ENCODE measurements at places on chromosomes 12 and 14.

DNA sequence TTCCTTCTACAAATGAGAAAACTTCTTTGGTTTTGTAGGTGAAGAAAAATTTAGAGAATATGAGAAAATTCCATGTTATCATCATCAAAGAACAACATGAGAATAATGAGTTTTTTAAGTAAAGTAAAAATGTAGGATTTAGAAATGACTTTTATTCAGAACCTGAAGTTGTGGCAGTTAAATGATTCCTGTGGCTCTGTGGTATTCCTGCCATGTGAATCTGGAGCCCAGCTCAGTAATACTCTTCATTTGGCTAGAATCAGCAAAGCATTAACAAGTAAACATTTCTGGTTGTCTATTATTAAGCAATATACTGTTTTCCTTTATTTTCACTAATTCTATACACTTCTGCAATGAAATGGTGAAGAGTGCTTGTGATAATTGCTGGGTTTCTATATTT is 95.6 kb upstream of the E2F7 start:
- no peak for DNase-seq

DNA sequence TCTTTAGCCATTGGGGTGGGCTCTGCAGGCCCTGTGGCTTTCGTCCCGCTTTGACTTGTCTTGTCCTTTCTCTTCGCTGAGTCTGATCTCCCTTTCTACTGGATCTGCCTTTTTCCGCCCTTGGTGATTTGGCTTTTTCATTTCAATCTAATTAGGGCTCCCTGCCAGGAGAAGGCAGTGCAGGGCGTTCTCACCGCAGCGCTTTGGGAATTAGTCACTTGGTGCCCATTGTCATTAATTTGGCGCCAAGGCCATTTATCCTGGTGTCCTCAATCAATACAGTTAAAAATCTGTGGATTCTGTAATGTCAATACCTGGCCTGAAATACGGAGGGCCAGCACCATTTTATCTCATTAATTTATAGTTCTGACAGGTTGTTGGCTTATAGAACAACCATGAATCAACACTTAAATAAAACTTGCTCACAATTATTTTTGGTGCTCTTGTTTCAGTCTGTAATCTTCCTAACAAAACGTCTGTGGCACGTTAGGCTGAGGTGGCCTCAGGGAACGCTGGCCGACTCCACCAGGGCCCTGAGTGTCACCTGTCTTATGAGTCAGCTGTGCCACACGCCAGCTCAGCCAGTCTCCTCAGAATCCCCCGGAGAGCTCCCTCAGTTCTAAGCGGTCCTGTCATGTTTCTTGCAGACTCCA is 115.7 kb downstream of the BEGAIN start:
- no peak for DNase-seq

- DNase-seq: no peak
These were observed 63.1 kb upstream of the VASH1 start for GRCh38 chr14:76698191-76698590.

GRCh38 chr12:90836689-90837088 is 118.3 kb downstream of the CCER1 start:
- DNase-seq: no peak

- peak; percentile 93 for DNase-seq
These were observed 33.4 kb downstream of the VCPKMT start for GRCh38 chr14:50082784-50083466.

DNA sequence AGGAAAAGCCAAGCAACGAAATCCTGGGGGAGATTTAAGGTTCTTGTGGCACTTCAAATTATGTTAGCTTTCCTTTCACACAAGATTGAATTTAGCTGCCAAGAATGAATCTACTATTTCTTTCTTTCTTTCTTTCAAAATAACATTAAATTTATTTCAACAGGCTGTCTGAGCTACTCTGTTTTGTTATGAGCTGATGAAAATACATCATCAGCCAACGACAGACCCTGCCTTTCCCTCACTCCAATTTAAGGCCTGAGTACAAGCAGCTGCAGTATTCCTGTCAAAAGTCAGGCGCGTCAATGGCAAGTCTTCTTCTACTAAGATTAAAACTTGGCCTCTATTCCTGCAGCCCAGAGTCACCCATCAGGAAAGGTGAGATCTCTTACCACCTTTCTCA is 347.7 kb upstream of the FLRT2 start:
- DNase-seq: no peak

GRCh38 chr12:27550653-27550975 is 26.6 kb downstream of the PPFIBP1 start:
- DNase-seq: no peak

DNA sequence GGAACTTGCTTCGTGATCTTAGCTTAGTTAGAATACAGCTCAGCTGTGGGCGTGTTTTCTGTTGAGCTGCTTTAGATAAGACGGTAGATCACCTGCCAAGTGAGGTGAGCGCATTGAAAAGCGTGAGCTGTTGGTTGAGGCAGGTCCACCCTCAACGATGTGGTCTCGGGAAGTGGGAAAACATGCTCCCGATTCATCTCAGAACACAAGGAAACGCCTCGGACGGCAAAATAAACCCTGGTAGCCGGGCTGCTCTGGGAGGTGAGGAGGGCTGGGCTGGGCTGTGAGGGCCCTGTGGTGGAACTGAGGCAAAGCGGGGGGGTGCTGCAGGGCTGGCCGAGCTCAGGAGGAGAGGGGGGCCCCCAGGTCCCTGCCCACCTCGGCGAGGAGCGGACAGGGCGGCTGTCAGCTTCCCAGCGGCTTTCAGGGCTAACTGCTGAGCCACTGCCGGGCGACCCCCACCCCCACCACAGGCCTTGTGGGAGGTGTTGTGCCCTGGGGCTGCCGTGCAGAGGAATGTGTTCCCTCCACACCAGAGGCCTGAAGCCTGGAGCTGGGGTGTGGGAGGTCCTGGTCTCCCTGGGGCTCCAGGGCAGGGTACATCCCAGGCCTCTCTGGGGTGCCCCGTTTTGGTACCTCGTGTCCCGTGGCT is 30.7 kb downstream of the NOC4L start:
- DNase-seq: no peak

GRCh38 chr12:76688631-76689030 is 75.3 kb upstream of the ZDHHC17 start:
- no peak for DNase-seq

- DNase-seq: no peak
These were observed 60.4 kb upstream of the IFNG-AS1 start for GRCh38 chr12:67928621-67929383.

DNA sequence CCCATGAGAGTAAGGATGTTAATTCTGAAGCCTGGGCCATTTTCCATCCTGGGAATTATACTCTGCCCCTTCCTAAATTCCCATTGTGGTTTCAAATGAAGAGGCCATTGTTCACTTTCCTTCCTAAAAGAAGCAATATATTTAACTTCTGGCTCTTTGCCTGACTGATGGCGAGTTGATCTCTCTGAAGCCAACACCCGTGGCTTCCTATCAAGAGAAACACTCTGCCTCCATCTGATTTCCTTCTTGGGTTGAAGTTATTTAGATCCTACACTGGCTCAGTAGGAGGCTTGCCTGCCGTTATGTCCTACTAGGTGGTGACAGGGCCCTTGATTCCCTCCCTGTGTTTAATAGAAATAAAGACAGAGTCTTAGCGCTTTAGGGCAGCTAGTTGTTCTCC is 97.4 kb downstream of the PRKCH start:
- DNase-seq: no peak

GRCh38 chr12:52005218-52005902 is 1.4 kb upstream of the TAMALIN start:
- DNase-seq: no peak

DNA sequence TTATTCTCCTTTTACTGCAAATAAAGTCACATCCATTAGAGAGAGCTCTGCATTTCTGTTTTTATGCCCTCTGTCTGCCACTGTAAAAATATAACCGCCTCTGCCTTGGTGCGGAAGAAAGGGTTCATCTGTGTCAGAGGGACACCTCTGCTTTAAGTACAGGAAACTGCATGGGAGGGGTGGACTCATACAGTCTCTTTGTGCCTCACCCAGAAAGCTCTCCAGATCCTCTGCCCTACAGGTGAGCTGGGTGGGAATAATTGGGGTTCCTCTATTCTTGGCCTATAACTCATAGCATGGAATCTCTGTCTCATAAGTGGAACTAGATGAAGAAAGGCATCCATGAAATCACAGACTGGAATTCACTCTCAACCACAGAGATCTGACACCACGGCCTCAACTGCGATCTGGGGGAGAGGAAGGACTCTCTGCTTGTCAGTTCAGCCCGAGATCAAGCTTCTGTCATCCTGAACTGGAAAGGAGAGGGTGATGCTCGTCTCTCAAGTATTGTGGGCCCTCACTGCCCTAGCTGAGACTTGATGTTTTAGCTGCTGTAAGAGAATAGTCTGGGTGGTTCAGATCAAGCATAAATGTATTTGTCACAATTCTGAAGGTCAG is 702.3 kb downstream of the TMEM121 start:
- peak; percentile 48 for DNase-seq

DNA sequence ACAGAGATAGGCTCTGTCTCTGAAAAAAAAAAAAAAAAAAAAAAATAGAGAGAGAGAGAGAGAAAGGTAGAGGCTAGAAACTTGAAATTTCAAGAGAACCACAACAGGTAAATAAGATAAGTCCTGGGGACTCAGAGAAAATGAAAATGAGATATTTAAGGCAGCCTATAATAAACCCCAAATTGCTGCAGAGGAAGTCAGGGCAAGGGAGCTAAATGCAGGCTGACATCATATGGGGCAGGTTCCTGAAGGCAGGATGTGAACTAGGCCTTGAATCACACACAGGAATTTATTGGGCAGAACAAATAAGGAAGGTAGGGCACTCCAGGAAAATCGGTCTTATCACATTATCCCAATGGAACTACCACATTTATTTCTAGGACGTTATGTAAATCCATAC is 54.9 kb upstream of the NUDT4 start:
- no peak for DNase-seq

- DNase-seq: no peak
These were observed 2.1 kb downstream of the PMEL start for GRCh38 chr12:55963760-55964159.

- DNase-seq: no peak
These were observed 763.9 kb upstream of the MGAT4C start for GRCh38 chr12:87020071-87020470.

- no peak for DNase-seq
These were observed 4.0 kb downstream of the P2RX2 start for GRCh38 chr12:132622437-132623071.

DNA sequence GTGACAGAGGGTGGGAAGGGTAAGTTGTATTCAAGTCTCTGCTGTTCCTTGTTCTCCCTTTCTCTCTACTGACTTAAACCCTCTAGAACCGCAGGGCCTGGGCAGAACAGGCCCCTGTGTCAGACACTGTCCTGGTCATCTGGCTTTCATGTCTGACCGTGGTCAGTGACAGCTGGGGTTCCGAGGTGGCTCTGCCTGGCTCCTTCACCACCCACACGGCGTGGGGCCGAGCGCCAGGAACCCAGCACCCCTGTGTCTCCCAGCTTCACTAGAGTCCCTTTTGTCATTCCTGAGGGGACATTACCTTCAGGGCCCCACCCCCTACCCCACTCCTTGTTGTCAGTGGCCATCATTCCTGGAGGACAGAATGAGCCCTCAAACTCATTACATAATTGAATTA is 168.9 kb downstream of the ADGRD1 start:
- DNase-seq: no peak

GRCh38 chr14:77217551-77217950 is 36.0 kb downstream of the TMEM63C start:
- no peak for DNase-seq

DNA sequence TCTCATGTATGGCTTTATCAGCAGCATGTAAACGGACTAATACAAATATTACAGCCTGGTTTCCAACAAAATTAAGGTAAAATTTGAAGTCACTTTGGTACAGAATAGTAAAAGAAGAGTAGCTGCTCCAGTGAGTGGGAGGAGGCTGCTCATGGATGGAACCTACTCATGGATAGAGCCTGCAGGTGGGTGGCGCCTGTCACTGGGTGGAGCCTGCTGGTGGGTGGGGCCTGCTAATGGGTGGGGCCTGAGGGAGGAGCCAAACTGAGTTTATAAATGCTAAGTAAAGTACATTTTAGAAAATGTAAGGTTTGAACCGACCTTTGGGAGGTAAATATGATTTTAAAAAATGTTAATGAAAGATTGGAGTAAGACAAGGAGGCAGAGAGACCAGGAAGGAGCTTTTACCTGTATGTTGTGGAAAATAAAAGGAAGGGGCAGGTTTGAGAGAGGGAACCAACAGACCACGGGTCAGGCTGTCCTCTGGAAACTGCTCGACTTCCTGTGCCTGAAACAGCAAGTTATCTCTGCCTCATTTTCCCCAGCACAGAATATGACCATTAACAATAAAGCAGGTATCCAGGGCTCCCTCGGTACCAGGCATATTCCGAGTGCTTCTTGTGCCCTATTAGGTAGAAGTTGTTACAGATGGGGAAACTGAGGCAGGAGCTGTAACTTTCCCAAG is 55.9 kb upstream of the SEL1L start:
- DNase-seq: no peak

DNA sequence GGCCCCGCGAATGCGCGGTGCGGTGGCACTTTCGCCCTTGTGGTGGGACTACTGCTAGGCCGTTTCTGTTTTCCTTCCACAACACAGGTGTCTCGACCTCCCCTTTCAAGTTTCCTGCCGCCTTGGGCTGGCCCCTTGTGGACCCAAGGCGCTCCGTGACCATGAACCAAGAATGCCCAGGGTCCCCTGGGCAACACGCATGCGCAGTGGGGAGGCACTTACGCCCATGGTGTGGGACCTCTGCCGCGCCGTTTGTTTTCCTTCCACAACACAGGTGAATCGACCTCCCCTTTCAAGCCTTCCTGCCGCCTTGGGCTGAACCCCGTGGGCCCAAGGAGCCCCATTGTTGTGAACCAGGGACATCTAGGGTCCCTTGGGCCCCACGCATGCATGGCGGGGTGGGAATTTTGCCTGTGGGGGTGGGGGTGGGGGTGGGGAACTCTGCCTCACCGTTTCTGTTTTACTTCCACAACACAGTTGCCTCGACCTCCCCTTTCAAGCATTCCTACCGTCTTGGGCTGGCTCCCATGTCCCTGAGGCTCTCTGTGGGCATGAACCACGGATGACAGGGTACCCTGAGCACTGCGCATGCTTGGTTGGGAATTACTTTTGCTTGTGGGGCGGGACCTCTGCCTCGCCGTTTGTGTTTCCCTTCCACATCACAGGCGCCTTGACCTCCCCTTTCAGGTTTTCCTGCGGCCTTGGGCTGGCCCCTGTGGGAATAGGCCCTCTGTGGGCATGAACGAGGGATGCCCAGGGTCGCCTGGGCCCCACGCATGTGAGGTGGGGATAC is 355.1 kb downstream of the ALG10 start:
- DNase-seq: no peak

GRCh38 chr14:24965934-24966578 is 83.9 kb downstream of the STXBP6 start:
- no peak for DNase-seq

- DNase-seq: no peak
These were observed 29.2 kb upstream of the BMAL2 start for GRCh38 chr12:27303139-27304111.
